ENCODE measurements at places on chromosomes 13 and 19.

DNA sequence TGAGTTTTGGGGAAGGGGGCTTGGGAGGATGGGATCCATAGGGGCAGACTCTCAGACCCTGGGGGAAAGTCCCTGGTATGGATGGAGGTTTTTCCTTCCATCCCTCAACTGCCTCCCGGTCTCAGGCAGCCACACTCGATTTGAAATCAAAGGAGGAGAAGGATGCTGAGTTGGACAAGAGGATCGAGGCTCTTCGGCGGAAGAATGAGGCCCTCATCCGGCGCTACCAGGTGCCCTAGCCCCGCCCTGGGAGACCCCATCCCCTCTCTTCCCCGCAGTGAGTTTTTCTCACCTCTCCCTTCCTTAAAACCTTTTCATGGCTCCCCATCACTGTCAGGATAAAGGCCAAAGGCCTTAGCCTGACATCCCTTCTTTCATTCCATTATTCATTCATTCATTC is 2.1 kb downstream of the CCDC9 start:
- DNase-seq, result no peak

DNA sequence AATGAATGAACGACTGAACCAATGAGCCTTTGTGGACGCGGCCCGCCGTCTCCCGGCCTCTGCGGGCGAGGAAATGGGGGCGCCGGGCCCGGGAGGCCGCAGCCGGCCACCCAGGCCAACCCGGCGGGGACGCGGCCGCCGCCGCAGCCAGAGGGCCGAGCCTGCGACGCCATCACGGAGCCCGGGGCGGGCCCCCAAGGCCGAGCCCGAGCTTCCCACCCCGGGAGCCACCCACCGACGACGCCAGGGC is 216 bp downstream of the SUGP2 start:
- DNase-seq, result no peak

DNA sequence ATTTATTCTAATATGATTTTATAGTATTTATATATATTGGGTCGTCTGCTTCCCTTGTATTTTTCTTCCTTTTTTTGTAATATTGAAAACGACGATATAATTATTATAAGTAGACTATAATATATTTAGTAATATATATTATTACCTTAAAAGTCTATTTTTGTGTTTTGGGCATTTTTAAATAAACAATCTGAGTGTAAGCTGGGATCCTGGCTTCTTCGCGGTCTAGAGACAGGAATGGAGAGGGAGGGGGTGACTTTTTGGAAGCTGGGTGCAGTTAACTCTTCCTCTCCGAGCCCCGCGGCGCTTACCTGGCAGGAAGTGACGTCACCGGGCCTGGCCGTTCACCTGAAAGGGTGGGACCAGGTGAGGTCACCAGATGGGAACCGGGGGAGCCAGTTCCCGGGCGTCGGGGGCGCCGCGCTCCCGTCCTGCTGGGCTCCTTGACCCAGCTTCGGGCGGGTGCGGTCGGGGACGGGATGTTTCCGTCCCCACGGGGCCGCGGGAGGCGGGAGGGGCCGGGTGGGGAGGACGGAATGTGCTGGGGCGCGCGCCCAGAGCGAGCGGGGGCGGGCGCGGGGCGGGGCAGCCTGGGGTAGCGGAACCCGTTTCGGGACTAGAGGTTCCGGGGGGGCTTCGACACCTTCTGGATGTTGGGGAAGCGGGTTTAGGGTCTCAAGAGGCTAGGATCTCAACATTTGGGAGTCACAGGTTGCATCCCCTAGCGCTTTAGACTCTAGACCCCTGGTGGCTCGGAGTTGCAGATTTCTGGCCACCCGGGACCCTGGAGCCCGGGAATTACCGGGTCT is 2.8 kb downstream of the ZFP36 start:
- DNase-seq, result peak; percentile 95

DNA sequence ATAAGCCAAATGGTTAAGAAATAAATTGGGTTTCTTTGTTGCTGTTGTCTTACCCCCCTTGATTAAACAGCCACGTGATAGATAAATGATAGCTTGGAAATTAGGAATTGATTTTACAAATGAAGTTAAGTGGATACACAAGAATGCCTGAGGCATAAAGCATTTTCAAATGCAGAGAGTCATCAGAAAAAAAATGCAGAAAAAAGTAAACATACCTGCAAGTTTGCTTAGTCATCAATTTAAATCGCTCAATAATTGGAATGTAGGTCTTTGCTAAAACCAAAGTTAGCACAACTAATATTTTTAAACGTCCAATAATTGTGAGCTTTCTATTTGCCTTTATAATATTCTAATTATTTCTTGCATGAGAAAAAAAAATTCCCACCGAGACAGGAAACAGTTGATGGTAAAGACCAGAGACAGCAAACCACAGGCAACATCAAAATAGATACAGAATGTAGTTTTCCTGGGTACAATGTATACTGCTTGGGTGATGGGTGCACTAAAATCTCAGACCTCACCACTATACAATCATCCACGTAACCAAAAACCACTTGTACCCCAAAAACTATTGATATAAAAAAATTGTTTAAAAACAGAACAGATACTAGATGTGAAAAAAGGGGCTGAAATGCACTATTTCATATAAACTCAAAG is 924.0 kb downstream of the PCDH9 start:
- DNase-seq, result no peak

- no peak for DNase-seq
These were observed 26.5 kb downstream of the CD177 start for GRCh38 chr19:43380008-43380407.

DNA sequence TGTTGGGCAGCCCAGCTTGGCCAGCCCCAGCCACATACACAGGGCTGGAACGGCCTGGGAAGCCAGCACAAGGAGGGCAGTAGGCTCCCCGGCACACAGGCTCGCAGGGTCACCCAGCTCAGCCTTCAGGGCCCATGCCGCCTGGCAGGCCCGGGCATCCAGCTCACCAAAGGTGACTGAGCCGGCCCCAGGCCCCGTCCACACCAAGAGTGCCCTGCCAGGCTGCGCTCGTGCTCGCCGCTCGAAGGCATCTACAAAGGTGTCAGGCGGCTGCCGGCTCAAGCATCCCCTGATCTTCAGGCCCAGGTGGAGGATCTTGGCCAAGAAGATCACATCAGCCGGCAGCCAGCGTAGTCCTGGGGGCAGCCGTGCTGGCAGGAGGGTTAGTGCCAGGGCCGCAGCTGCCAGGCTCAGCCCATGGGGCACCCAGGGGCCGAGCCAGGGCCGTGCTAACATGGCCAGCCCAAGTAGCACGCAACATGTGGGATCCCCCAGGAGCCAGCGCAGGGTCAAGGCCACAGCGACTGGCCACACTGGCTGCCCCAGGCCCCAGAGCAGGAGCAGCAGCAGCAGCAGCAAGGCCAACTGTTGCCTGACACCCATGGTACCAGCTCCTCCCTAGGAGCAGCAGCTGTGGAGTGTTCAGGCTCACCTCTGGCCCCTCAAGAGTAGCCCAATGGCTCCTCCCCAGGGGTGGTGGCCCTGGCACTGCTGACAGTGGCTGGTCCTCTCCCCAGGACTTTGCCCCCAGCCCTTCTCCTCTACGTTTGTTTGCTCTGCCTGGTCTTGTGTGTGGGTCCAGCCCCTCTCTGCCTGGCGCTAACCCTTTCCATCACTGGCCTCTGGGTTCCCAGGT is at the start of gene SLC27A5:
Gene SLC27A5, minus strand, starts transcription at position 640 of the 856 bp plus-strand sequence. Its CDS starts 37 bp downstream, at position 603.
- DNase-seq, result peak; percentile 61

- DNase-seq, result no peak
These were observed 1048.4 kb downstream of the SLITRK1 start for GRCh38 chr13:82833923-82834322.

GRCh38 chr13:114124921-114125320 is 7.5 kb downstream of the RASA3 start:
- DNase-seq, result no peak

DNA sequence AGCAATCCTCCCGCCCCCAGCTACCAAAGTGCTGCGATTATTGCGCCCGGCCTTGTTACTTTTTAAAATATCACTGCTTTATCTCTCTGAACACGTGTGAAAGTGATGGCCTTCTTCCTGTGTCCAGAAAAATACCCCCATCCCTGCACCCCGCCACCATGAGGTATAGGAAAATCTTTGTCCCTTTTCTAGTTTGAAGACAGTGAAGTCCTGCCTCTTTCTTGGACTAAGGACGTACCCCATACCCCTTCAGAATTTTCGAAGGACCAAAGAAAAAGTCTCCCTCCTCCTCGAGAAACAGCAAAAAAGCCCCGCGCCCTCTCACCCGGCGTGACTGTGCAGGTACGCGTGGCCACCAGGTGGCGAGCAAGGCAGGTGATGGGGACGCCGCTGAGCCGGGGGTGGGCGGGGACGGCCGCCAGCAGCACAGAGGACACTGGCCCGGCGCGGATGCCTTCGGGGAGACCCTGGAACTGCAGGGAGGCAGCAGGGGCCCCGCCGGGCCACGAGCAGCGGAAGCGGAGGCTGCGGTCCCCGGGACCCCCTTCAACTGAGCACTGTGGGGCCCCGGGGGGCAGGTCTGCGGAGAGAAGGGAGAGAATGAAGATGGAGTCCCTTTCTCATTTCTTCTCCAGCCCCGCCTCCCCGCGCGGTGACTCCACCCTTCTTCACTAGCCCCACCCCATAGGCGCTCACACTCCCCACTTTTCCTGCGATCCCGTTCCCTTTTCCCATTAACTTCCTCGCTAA is 3.2 kb downstream of the VSIG10L start:
- DNase-seq, result peak; percentile 81

DNA sequence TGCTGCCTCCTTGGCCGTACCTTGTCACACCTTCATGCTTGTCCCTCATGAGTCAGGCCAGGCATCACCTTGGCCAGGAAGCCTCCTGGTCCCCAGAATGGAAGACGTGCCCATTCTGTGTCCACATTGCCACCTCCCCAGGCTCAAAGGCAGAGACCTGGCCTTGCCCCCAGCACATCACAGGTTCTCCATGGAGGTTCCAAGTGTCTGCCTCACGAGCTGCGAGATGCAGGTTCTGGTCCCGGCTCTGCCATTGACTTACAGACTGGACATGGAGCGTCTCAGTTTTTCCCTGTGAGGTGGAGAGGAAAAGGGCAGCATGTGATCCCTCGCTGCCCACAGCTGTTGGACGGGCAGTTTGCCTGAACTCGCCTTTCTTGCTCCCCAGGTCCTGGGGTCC is 9.1 kb upstream of the SLC7A10 start:
- no peak for DNase-seq

DNA sequence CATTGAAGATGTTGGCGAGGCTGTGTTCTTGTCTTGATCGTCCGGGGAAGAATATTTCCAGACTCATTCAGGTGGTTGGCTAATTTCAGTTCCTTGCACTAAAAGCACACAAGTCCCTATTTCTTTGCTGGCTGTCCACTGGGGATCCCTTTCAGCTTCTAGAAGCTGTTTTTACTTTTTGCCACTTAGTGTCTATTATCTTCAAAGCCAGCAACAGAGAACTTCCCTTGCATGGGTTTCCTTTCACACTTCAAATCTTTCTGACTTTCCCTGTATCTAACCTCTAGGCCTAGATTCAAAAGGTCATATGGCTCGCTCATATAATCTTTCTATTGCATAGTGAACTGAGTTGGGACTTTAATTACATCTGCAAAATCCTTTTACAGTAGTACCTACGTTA is 215.3 kb upstream of the PCDH9 start:
- DNase-seq, result no peak

GRCh38 chr13:25673711-25674110 is 301.9 kb downstream of the ATP8A2 start:
- DNase-seq, result no peak

- DNase-seq, result no peak
These were observed 277.1 kb downstream of the KLF12 start for GRCh38 chr13:73857106-73857505.

DNA sequence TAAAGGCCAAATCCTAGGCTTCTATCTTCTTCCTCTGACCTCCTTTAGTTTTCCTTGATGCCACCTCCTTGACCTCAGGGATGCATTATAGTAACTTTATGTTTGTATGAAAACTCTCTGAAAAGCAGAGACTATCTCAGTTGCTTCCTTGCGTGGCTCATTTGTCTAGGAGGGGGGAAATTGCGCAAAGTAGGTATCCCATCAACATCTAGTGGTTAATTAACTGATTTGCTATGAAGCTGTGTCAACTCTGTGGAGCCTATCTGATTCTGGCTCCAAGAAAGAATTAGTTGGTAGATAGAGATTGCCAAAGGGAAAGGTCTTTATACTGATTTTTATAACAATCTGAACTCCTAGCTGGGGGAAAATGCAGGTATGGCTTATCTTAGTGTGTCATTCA is 82.1 kb upstream of the FRY start:
- no peak for DNase-seq

GRCh38 chr19:19652482-19653295 is 9.2 kb upstream of the GMIP start:
- DNase-seq, result no peak

- no peak for DNase-seq
These were observed 109.5 kb upstream of the FNDC3A start for GRCh38 chr13:48866249-48866648.

DNA sequence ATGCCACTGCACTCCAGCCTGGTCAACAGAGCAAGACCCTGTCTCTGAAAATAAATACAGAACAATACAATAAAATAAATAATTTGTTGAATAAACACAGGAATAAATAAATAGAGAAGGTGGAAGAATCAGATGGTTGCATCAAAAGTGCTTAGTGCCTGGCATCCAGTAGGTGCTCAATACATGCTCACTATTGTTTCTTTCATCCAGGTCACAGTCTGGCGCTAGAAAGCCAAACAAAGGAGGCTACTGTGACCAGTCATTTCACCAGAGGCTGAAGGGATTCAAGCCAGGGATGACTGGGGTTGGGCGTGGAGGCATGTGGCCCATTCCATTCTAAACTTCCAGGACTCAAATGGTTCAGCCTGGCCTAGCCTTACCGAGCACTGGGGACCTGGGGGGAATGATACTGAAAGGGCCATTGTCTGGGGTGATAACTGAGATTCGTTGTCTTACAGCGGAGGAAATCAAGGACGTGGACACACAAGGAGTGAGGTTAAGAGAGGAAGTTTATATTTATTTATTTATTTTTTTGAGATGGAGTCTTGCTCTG is 3.6 kb upstream of the NDUFB7 start:
- no peak for DNase-seq

DNA sequence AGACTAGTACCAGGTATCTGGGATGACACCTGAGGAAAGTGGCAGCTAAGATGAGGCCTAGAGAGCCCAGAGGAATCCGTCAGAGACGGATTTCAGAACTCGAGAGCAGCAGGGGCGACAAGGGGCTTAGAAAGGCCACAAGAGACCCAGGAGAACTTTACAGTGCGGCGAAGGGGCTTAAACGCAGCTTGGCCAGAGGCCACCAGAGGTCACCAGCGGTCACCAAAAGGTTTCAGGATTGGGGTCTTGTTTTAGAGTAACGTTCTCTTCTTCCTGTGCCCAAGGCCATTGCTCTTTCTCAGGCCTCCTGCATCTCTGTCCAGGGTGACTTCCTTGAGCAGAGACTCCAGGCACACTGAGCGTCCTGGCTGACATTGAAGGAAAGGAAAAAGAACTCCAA is 2.2 kb downstream of the ZSCAN22 start:
- no peak for DNase-seq

DNA sequence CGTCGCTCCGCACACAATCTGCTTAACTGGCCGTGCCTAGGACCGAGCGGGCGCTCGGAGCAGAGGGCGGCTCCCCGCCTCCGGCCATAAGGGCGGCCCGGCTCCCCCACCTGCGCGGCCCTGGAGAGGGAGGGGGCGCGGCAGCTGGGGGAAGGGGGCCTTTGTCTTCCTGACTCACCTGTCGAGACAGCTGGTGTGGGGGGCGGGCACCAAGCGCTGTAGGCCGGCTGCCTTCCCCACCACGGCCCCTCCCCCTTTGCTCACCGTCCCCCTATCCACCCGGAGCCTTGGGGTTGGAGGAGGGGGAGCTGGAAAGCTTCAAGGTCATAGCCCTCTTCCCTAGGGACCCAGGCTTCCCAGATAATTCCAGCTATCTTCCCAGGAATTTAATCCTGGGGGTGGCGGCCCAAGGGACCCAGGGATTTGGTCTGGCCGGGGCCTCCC is 1.2 kb downstream of the VASP start:
- no peak for DNase-seq
